ENCODE measurements at places on chromosomes 6 and 20. TPM values are rescaled to one million over a fixed set of nuclear protein-coding genes. Genes with fewer than 3 reads are reported as not detected.

DNA sequence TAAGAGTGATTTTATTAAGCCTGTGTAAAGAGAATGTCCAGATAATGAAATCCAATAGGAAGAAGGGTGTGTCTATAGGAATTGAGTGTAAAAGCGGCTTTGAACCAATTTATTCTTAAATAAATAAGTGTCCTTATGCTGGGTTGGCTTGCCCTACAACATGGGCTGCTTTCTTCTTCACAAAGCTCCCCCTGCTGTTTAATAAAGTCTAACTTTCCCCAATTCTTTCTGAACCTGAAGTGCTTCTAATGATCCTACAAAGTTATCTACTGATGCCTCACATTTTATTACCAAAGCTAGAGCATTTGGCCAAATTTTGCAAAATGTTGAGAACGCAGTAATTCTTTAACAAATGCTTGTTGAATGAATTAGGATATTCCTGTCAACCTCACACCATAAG lies 36.3 kb upstream of the SIRT5 start:
- DNase-seq = no peak

DNA sequence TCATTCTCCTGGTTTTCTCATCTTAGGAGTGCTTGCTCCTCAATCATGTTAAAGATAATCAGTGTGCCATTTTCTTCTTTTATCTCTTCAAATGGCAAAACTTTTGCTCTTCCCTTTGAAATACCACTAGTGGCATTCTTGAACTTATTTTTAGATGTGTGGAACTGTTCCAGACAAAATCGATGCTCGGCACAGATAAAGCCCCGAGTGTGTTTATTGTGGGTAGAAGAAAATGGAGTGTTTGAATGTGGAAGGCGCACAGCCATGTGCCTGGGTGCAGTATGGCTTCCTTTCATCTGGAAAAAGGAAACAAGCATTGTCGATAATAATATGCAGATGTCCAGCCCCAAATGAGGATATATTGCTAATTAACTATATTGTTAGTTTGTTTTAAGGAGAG lies 42.4 kb downstream of the ISM1 start:
- DNase-seq = no peak

LAMA2 gene
- polyA plus RNA-seq = 34.6 TPM

- DNase-seq = no peak
Measured at GRCh38 chr6:141809901-141810300, 322.8 kb upstream of the GJE1 start.

GRCh38 chr6:20572288-20572687 lies 38.0 kb downstream of the CDKAL1 start:
- no peak for DNase-seq

Data from left renal pelvis (tissue), 4 donors.